SIG-M5 (cell line): ENCODE measurements at places on chromosomes 4 and X.

GRCh38 chrX:30144971-30145731 is 70.2 kb upstream of the MAGEB2 start:
- DNase-seq, result no peak

GRCh38 chr4:4204401-4204745 is 22.4 kb downstream of the OTOP1 start:
- no peak for DNase-seq

- no peak for DNase-seq
These were observed 65.5 kb upstream of the HGFAC start for GRCh38 chr4:3376266-3376665.

GRCh38 chr4:3489451-3489962 is 26.4 kb downstream of the DOK7 start:
- no peak for DNase-seq

DNA sequence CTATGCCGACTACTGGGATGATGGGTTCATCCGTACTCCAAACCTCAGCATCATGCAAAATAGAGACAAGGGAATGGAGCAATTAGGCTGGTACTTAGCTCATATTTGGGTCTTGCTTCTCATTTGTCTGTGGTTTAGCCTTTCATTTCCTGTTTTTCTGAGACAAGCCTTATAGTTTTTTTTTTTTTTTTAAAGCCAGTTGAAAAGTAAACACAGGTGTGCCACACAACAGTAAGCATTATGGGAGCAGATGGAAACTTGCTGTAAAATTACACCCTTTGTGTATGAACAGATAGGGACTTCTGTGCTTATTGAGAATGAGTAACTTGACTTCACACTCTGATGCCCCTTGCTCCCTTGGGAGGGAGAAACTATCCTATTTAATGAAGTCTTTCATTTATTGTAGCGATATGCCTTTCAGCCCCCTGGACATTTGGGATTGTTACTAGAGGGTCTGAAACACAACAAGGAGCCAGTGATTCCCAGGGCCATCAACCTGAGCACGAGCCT is 13.7 kb downstream of the RASSF6 start:
- no peak for DNase-seq

GRCh38 chr4:31998807-31999206 is 1278.6 kb downstream of the PCDH7 start:
- no peak for DNase-seq

GRCh38 chrX:37076983-37077382 is 68.8 kb downstream of the FAM47C start:
- DNase-seq, result no peak

DNA sequence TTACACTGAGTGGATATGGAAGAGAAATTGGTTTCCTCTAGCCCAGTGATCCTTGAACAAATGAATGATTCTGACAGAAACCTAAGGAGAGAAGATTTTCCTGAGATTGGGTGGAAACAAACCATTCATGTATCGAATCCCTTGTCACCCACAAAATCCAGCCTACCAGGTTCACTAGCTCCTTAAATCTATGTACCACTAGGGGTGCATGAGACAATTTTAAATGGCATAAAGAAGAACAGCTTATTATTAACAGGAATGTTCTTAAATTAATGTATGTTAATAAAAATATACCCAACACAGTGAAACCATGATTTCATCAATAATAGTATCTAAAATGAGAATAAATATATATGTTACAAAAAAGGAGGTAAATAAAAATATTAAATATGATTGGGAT is 118.4 kb upstream of the LNX1 start:
- DNase-seq, result no peak

GRCh38 chr4:123088501-123088900 is 166.1 kb upstream of the NUDT6 start:
- no peak for DNase-seq

GRCh38 chr4:113834298-113834697 is 72.8 kb upstream of the CAMK2D start:
- DNase-seq, result no peak

- no peak for DNase-seq
These were observed 187.4 kb downstream of the NR3C2 start for GRCh38 chr4:148254621-148255343.

DNA sequence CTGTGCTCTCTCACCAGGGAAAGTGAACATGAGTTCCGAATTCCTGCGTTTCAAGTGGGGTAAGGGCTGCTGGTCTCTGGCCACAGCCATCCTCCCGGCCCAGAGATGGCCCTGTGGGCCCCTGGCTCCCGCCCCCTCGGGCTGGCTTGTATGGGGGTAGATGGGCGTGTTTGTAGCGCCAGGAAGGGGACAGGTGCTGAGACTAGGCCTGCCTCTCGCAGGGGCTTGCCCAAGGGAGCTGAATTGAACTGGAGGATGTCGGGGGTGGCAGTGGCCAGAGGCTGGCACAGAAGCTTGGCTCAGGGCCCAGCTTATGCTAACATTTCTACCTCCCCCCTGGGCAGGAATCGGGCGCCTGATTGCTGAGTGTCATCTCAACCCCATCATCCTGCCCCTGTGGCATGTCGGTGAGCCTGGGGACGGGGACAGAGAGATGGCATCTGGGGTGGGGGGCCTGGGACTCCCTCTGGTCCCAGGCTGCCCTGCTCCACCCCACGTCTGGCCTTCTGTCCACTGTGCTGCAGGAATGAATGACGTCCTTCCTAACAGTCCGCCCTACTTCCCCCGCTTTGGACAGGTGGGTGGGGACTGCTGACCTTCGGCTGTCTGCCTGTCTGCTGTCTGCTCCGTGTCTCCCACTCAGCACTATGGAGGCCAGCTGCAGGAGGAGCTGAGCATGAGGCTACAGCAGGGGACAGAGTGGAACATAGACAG is 8.5 kb downstream of the TAFAZZIN start:
- no peak for DNase-seq

GRCh38 chr4:109648997-109649575 is 54.2 kb downstream of the CASP6 start:
- no peak for DNase-seq

GRCh38 chr4:105461621-105462382 is 12.1 kb downstream of the PPA2 start:
- DNase-seq, result no peak

DNA sequence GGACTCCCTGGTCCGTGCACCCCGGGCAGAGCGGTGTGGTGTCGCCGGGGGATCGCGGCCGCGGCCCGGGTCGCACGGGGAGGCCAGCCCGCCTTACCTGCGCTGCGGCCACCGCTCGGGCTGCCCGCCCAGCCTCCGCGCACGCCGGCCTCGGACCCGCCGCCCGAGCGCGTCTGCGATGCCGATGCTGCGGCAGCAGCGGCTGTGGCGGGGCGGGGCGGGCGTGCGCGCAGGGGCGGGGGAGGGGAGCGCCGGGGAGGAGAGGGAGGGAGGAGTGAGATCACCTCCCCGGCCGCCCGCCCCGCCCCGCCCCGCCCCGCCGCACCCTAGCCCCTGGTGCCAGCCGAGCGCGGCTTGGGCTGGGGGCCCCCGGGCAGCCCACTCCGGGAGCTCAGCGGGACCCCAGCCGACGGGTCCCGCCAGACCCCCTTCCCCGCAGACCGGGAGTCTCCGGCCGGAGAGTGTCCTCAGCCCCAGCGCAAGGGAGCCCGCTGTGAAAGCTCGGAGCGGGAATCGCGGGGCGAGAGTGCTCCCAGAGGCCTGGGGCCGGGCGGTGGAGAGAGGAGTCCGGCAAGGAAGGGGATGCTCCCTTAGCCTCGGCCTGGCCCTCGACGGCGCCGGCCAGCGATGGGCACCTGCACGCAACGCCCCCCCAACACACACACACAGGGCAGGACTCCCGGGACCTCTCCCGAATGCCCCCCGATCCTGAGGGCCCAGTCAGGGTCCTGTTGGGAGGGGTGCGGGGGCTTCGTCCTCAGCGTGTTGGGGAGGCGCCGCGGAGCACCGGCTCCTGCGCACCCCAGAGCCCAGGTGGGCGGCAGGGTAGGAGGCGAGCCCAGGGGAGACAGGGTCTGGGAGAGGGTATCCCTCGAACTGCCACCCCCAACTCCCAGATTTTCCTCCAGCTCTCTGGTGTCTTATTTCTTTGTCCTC is at the start of gene L1CAM:
Gene L1CAM (minus strand): TSS at position 206 of the 936 bp plus-strand sequence. CDS start 10,337 bp downstream, outside the sequence.
- DNase-seq, result no peak

DNA sequence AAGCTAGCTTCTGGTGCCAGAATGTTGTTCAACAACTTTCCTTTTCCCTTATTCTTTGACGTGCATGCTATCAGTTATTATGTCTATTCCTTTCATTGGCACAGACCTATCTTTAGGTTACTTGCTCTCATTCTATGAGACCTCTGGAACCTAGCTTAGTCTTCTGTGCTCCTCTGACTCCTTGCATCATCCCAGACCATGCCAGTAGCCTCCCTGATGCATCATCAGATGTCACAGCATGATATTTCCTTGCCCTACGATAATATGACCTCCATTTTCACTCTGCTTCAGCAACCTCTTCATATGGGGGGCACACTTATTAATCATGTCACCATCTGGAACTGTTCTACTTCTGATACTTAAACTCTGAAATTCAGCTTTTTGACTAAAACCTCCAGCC is 37.2 kb downstream of the CLCN5 start:
- no peak for DNase-seq

DNA sequence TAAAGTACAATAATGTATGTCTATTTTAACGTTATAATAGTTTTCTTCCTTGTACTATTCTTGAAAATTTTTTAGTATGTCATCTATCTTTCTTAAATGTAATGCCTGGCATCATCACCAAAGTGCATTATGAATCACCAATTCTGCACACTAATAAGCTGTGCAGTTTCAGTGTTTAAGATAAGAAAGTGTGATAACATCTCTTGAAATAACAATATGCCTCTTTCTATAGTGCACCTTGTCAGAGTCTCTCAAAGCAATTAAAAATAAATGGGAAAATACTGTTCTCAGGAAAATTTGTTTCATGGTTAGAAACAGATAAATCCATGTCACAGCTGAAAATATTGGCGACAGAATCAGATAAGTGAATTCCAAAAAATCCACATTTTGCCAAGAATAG is 457.4 kb upstream of the PCDH10 start:
- DNase-seq, result no peak

GRCh38 chr4:188956566-188956965 is 817.3 kb downstream of the TRIML1 start:
- no peak for DNase-seq

DNA sequence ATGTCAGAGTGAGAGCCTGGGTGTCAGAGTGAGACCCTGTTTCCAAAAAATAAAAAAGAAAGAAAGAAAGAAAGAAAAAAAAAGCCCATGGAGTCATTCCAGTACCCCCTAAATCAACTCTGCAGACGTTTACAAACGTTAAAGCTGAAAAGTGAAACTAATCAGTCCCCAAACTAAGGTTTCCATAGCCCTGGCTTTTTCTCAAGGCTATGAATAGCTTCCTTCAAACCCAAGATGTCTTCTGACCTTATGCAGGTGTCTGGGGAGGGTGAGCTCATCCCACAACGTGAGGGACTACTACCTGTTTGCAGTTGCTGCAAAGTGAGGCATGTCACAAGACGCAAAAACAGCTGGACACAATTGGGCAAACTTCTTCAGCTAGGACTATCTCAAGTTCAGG is 144.0 kb downstream of the SH3KBP1 start:
- DNase-seq, result no peak

GRCh38 chrX:150196285-150196684 is 166.8 kb upstream of the MAMLD1 start:
- DNase-seq, result no peak

- DNase-seq, result no peak
These were observed 98.1 kb downstream of the MGST2 start for GRCh38 chr4:139763672-139764071.

- no peak for DNase-seq
These were observed 133.8 kb upstream of the EMCN start for GRCh38 chr4:100651499-100652175.

DNA sequence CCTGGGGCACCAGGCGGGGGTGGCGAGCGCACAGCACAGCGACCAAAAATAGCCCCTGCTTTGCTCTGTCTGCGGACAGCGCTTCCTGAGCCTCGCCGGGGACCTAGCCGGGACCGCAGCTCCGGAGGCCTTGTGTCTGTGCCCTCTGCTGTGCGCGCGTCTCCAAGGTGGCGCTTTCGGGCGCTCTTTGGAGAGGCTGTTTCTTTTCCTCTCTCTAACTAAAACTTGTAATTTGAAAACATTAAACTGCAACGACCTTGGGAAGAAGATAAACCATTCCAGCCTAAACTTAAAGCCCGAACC is 3.4 kb downstream of the ARX start:
- no peak for DNase-seq

- DNase-seq, result no peak
These were observed 63.2 kb downstream of the FRAS1 start for GRCh38 chr4:78120144-78120880.

DNA sequence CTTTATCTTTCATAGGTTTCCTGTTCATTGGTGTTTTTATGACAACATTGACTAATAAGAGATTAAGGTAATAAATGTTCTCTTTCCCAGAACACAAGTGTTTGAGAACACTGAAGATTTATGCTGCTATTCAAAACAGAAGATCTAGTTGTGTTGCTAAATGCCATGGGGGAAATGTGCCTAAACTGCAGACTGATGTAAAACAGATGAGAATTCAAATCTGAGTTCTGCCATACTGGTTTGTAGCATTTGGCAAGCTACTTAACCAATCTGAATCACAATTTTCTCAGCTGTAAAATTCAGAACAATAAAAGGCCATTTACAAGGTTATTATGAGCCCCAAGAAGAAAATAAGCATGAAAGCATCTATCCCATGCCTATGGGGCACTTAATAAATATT is 2.3 kb downstream of the SLC10A6 start:
- no peak for DNase-seq

DNA sequence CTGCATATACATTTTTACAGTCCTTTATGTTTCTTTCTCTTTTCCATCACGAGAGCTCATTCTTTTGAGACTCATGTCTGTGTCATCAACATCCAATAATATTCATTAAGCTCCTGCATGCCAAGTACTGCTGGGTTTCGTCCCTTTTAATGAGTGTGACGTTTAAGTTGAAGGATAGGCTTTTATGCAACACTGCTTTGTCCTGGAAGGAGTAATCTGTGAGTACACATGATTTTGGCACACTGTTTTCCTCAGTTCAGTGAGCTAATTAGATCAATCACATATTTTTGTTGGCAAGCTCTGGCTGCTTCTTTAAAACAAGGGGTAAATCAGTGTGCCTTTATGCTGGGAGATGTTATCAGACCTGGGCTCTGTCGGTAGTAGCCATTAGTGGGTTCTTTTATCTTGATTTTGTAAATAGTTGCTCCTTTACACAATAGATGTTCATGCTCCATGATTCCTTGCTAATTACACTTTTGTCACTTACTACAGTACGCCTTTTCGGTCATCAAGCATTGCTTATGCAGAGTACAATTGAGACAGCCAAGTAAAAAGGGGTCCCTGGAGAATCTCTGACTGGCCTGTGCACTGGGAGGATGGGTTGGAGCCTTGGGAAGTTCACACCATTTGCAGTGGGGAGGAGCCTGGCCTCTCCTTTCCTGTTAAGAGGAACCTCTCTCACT is 132.6 kb downstream of the FHIP1A start:
- no peak for DNase-seq

DNA sequence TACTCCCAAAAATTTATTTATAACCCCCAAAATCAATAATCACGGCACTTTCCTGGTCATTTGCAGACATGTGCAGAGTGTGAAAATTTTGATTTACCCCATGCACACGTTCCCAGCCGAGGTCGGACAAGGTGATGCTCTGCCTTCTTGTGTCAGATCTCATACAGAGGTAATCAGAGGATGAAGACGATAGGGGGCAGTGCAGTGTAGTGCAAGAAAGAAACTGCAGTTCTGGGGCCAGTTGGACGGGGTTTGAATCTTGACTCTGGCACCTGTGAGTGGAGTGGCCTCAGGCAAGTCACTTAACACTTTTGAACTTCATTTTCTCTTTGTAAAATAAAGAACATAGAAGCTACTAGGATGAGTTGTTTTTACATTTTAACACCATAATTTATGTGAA is 88.4 kb downstream of the FRMPD3 start:
- DNase-seq, result no peak

- DNase-seq, result no peak
These were observed 158.4 kb downstream of the RAB28 start for GRCh38 chr4:13325744-13326143.
